ENCODE measurements at places on chromosomes 11 and 22.

DNA sequence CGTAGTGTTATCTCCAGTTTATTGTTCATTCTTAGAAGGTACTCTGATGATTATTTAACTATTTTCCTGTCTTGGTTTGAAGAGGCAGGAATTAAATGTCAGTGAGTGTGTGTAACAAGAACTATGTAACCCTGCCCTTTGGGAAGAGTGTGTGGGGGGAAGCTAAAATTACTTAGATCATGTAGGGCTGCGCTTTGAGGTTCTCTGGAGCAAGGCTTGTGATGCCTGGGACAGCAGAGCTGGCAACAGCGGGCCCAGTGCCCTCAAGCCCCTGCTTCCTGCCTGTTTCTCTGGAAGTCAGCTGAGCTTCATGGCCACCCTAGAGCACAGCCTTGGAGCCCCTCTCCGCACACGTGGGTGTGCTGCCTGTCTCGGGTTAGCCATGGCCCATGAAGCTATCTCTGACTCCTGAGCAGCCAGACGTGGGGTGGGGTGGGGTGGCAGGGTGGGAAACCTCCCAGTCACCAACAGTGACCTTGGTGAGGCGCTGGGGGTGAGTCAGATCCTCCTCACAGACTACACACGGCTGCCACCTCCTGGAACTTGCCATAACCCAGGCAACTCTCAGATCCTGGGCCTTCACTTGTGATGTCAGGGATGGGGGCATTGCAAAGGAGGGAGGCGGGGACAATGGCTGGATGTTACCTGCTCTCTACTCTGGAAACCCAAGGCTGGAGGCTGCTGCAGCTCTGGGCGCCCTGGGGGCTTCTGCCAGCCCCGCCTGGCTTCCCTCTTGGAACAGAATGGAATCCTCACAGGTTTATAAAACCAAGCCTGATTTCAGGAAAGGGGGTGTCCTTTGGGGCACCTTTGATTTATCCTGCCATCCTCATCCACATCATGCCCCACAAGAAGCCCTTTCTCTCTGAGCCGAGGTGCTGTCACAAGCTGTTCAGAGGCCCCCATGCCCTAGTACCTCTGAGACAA, 88.6 kb downstream of the SNX19 start:
- peak; percentile 27 for DNase-seq

DNA sequence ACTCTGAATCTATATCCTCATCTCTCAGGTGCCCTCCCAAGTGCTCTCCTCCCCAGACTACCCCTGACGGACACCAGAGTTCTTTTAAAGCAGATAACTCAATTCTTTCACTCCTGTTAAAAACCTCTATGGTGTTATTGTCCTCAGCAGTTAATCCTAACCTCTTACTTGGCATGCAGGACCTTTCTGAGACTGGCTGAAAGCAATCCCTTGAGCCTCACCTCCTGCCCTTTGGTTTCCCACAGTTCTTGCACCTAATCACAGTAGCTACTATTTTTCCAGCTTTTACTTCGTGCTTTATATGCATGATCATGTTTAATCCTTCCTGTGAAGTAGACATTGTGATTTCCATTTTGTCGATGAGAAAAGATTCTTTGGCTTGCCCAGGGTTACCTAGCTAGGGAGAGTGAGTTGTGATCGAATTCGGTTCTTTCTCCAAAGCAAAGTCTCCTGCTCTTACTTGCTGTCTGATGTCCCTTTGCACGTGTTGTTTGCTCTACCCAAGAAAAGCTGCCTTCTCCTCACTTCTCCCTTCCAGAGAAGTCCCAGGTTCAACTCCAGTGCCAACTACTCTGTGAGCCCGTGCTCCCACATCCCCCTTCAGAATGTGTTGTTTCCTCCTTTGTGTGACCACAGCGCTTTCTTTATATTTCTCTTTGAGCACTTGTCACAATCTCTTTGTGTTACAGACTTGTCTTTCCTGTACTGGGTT, 2.1 kb downstream of the UBE2L3 start:
- DNase-seq: no peak

- DNase-seq: peak; percentile 45
Measured at GRCh38 chr11:36056160-36056751, 112.4 kb downstream of the LDLRAD3 start.

DNA sequence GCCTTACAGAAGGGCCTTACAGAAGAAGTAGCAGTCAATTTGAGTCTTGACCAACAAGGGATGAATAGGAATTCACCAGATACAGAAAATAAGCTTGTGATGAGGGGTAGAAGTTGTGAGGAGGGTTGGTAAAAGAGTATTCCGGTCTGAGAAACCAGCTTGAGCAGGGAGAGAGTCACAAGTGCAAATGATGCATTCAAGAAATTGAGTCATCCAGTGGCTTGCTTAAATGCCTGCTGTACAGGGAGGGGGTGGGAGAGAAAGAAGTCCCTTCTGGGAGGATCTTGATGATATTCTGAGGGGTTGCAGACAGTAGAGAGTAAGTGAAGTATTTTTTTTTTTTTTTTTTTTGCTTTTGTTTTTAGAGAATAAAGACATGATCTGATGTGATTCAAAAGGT, 9.2 kb downstream of the CCKBR start:
- DNase-seq: no peak

GRCh38 chr11:128548649-128549255, 38.6 kb downstream of the ETS1 start:
- no peak for DNase-seq

DNA sequence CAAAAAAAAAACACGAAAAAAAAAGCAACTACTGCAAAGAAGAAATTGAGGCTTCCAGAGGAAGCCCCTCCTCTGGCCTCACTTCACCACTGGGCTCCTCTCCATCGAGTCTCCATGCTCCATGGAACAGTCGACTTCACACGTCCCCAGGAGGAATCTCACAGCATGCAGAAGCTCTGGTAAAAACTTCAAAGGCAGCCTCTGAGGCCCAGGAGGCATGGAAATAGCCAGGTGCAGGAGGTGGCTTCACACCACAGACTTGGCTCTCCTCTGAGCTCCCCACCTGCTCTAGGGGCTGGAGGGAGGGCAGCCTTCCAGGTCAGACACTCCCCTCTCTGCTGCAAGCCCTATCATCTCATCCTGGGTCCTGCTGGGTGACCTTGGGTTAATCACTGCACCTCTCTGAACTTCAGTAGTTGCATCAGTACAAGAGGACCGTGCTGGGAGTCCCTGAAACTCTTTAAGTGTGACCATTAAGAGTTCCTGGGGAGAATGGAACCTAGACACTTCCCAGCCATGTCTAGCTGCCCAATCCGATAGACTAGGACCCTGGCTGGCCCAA, 8.2 kb downstream of the PDE2A start:
- no peak for DNase-seq

DNA sequence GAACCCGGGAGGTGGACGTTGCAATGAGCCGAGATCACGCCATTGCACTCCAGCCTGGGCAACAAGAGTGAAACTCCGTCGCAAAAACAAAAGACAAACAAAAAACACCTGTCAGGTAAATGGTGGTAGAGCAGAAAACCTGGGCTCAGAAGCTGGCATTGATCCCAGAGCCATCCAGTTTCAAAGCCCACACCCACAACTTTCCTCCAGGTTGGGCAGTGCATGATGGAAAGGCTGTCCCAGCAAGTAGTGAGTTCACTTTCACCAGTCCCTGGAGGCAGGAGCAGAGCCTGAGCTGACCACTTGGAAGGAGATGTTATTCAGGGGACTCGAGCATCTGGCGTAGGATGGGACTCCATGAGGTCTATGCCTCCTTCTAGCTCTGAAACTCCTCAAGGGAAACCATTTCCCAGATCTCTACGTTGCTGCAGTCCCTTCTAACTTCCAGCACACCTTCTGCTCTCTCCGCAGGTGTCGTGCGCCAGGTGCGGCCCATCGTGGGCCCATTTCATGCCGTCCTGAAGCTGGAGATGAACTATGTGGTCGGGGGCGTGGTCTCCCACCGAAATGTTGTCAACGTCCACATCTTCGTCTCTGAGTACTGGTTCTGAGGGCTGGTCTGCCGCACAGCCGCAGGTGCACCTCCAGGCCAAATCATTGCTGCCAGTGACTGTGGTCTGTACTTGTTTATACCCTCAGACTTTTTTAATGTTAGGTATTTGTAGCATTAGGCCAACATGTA, 71.6 kb upstream of the ATXN10 start:
- no peak for DNase-seq

DNA sequence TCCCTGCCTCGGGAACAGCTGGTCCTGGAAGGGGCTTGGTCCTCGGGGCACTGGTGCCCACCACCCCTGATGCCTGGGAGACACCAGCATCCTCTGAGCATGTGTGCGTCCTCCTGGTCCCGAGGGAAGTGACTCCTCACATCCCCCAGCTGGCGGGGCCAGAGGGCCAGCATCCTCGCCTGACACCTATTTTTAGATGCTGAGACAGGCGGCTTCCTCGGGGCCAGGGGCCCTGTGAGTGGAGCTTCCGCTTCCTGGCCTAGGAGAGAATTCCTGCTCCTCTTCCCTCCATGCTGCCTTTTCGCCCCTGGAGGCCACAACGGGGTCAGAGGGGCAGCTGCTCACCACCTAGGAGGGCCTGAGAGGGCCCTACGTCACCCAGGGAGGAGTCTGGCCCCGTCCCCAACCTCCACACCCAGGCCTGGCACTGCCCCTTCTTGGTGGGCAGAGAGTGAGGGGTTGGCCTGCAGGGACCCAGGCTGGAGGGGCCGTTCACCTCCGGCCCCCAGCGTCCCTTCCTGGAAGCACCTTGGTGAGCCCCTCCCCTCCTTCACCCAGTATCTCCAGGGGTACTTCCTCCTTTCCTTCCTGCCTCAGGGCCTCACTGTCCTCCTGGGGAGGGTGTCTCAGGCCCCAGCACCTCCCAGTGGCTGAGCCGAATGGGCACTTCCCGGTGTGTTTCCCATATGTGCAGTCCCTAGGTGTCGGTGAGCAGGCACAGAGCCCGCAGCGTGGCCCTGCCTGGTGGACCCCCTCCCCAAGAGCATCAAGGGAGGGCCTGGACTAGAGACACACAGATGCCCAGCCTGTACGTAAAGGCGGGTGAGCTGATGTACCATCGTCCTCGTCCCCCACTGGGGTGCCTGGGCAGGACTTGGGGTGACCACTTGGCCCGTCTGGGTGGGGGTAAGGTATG, 6.1 kb downstream of the CD81 start:
- no peak for DNase-seq

DNA sequence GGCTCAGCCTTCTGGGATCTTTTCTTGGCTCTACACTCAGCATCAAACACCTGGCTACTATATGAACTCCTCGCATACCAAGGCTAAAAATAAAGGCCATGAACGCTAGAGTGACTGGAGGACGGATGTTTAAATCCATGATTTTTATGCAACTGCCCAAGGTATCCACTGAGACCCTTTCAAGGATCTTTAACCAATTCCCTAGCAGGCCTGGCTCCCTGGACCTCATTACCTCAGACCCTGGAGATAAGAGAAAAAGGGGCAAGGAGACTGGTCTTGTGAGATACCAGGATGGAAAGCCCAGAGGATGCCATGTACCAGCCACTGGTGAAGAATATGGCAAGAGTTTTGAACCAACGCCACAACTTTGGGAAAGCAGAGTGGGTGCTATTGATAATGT, at the start of gene OR51G2:
TSS of gene OR51G2 (minus strand) at position 101 of the 400 bp plus-strand sequence. CDS start 3,687 bp downstream, outside the sequence.
- DNase-seq: no peak

DNA sequence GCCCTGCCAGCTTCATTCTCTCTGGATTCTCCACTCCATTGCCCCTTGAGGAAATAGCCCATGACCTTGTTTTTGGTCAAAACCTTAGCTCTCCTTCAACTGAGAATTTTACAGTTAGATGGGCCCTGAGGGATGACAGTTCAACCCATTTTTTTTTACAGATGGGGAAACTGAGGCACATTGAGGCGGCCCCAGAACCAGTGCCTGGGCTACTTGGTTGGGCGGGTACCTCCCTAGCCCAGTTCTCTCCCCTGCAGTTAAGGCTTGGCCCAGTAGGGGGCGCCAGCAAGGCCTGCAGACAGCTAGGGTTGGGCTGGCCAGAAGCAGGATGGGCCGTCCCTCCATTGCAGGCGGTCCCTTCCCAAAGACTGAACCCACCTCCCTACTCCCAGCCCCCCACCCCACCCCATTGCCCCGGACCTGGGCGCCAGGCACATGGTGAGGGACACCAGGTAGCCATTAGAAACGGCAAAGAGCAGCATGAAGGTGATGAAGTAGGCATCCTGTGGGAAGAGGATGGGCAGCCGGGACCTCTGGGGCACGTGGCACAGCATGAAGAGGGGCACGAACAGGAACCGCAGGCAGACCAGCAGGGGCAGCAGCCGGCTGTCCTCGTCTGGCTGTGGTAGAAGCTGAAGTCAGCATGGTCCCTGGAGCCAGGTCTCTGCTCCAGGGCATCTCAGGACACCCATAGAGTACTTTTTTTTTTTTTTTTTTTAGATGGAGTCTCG, 7.6 kb downstream of the SLC29A2 start:
- DNase-seq: peak; percentile 31

GRCh38 chr22:32335471-32335870, 22.2 kb upstream of the RFPL3 start:
- no peak for DNase-seq

DNA sequence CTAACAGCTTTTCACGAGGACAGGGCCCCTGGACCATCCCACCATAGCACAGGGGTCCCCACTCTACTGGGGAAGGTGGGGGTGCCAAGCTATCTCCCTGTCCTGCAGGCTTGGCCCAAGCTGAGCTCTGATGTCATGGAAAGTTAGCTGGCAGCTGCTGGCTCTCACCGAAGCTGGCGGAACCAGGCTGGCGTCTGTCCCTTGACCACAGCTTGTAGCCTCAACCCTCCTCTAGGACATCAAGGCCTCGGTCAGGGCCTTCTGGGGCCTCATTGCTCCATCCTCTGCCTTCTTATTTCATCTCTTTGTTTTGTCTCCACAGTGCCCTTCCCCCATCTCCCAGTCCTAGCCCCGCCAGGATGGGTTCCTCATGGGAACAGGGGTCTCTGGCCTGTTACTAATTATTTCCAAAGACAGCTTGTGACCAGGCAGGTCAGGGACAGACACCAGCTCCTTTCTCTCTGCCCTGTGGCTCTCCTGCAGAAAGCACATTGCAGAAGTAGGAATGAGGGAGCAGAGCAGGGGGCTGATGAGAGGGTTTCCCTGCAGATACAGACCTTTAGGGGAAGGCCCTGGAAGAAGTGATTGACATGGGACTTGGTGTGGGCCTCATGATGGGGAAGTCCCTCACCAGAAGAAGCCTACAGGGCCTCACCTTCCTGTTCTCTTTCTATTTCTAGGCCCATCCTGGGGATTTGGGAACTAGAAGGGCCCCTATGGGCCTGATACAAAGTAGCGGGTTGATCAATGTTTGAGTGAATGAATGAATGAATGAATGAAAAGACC, 97.5 kb upstream of the ALX4 start:
- DNase-seq: no peak

DNA sequence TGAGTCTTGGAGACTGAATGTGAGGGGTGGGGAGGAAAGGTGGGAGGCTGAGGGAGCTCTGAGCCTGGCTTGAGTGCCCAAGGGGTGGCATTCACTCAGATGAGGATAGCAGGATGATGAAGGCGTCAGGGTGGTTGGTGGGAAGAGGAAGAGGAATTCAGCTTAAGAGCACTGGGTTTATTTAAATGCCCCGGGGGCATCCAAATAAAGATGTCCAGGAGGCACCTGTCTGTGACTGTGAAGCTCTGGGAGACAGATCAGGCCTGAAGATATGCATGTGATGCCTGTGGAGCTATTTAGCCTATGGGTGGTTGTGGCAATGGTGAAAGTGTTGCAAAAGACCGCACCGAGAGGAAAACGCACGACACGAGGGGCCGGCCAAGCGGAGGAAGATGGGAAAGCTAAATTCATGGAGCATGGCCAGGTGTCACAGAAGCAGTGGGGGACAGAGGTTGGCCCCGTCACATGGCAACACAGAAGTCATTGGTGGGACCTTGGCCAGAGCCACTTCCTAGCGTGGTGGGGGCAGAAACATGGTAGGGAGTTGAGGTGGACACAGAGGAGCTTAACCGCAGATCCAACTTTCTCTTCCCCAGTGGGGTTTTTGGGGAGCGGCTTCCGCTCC, 15.5 kb downstream of the SLC37A2 start:
- no peak for DNase-seq

GRCh38 chr22:47439643-47440265, 677.3 kb downstream of the TBC1D22A start:
- DNase-seq: no peak
